NCI-H460 (cell line): ENCODE measurements at places on chromosomes 7 and 10.
A peak's percentile ranks its signal among the peaks of the same experiment; 100 is the strongest.

GRCh38 chr10:72692994-72693781, 1.2 kb downstream of the MCU start:
- no peak for DNase-seq

GRCh38 chr10:31149835-31150512, 118.3 kb upstream of the ZNF438 start:
- DNase-seq: no peak

DNA sequence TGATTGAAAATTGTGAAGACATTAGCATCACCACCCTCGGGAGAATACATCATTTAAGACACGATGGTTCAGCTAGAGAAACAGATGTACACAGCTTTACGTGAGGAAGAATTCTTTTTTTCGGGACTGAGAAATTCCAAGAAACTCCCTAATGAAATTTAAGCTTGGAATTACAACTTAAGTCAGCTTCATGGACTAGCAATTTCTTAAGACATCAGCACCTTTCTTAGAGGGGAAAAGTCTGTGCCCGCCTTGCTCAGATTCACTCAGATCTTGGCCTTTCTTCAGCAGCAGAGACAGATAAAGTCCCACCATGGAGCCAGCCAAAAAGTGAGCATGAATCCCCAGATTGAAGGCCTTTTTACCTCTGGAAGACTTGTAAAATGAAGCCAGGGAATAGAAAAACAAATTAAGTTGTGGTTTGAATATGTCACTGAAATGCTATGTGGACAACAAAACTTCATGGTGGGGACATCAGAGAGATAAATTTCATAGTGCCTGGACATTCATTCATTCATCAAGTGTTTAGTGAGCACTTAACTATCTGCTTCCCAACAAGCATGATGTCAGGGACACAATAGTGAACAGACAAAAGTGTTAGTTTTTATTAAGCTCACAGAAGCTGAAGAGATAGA, 32.1 kb downstream of the PRKG1 start:
- no peak for DNase-seq

- DNase-seq: no peak
Measured at GRCh38 chr10:30448092-30448491, 14.1 kb downstream of the MAP3K8 start.

GRCh38 chr10:34838366-34838900, 23.3 kb upstream of the PARD3 start:
- DNase-seq: no peak

- no peak for DNase-seq
Measured at GRCh38 chr10:28845009-28845682, 167.8 kb downstream of the BAMBI start.

DNA sequence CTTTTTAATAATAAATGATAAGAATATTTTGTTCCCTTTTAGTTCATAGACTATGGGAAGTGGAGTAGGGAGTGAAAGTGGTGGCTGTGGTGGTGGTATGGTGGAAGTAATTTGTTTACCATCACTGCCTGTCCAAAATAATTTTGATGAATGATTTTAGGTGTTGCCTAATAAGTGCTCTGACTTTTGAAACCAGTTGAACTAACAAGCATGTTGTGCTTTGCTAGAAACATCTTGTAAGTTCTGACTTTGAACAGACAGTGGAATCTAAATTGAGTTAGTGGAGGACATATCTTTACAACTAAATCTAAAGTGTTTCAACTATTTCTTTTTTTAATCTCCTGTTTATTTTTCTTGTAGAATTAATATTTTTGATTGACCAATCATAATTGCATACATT, 49.7 kb downstream of the ZEB1 start:
- DNase-seq: no peak

GRCh38 chr7:44276571-44277221, 48.7 kb downstream of the CAMK2B start:
- no peak for DNase-seq

DNA sequence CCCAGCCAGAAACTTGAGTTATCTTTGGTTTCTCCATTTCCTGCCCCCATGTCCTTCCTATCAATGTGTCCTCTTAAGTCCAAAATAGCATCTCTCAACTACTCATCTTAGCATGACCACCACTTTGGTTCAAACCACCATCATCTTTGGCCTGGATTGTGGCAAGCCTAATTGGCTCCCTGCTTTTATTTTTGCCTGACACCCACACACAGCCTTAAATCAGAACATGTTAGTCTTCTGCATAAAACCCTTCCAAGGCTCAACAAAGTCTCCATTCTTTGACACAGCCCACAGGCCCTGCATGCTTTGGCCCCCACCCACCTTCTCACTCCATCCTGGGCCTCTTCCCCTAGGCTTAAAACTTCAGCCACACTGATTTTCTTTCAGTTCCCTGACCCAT, 2.0 kb upstream of the TSPAN14 start:
- DNase-seq: no peak

- DNase-seq: no peak
Measured at GRCh38 chr10:120095875-120096274, 203.3 kb downstream of the SEC23IP start.

GRCh38 chr7:128917122-128917521, 6.6 kb upstream of the KCP start:
- no peak for DNase-seq

DNA sequence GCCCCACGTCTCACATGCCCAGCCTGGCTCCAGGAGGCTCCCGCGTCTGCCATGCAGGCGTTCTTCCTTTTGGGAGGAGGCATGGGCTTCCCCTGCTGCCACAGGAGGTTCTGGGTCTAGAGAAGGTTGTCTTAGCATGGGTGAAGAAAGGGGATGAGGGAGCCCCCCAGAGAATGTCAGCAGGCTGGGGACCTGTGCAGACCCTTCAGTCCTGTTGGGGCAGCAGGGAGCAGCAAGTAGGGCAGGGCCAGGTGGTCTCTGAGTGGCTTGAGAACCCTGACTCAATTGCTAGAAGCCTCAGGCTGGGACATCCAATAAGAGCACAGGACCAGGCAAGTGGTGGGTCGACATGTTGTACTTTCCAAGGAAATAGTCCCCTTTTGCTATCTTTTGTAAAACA, 34.4 kb upstream of the ADCYAP1R1 start:
- no peak for DNase-seq

DNA sequence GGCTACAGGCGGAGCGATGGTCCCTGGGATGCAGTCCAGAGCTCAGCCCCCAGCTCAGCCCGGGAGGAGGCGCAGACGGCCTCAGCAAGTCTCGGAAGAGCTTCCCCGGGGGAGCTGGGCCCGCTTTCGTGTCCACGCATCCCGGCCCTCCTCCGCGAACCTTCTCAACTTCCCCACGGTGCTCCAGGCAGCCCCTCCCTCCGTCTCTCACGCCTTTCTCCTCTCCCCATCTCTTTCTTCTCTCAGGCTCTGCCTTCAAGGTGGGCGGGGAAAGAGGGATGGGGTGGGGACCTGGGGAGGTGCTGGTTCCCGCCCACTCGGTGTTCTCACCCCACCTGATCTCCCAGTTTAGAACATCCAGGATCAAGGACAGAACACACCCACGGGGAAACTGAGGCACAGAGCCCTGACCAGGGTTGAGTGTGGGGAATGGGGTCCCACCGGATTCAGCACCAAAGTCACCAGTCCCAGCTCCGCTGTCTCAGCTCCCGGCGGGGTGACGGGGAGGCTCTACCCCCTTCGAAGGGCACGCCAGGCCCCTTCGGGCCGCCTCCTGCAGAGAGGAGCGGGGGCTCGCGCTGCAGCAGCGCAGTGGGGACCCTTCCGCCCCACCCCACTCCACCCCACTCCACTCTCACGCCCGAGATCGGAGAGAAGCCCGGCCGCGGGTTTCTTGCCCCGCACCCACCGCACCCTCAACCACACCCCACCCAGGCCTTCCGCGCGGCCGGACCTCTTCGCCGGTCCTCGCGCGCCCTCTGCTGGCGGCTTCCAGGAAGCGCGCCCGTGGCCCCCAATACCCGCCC, 18.2 kb downstream of the POLL start:
- DNase-seq: peak; percentile 71

DNA sequence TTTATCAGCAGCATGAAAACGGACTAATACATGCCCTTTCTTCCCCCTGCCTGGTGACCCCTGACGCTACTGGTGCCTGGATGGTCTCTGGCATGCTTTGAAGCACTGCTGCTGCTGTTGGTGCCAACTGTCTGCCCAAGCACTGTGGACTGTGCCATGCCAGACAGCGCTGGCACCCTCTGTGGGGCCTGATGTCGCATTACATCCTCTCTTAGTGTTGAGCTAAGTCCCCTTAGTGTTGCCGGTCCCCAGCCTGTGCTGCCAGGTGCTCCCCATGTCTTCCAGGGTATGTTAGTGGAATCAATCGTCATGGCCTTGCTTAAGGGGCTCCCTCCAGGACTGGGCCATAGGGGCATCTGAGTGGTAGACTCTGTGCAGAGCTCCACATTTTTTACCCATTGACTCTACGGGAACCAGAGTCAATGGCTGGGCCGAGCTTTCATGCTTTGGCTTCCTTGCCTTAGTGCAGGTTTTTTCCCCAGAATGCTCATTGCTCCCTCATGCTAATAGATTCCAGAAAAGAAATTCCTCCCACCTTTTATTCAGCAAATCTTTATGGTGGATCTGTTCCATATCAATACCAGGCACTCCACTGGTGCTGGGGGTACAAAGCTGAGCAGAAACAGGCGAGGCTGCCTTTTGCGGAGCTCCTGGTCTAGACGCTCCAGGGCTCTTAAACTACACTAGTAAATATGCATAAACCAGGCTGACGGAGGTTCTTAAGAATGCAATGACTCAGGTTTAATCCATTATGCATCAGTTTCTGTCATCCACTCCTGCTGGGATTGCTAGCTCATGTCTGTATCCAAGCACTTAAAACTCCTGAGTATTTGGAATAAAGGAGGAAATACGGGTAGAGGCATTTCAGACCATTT, 21.8 kb upstream of the MRC1 start:
- DNase-seq: peak; percentile 73

- no peak for DNase-seq
Measured at GRCh38 chr10:57983281-57983791, 284.4 kb downstream of the IPMK start.

GRCh38 chr7:22116451-22117030, 170.8 kb upstream of the CDCA7L start:
- no peak for DNase-seq

GRCh38 chr7:79298145-79298760, 155.2 kb downstream of the MAGI2 start:
- DNase-seq: peak; percentile 48

DNA sequence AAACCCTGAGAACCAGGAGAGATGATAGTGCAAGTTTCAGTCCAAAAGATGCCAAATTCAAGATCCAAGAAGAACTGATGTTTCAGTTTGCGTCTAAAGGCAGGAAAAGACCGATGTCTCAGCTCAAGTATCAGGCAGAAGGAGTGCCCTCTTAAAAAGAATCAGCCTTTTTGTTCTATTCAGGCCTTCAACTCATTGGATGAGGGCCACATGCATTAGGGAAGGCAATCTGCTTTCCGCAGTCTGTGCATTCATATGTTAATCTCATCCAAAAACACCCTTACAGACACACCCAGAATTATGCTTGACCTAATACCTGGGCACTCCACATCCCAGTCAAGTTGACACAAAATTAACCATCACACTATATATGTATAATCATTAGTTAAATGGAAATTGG, 45.2 kb downstream of the DNAJB9 start:
- DNase-seq: no peak

DNA sequence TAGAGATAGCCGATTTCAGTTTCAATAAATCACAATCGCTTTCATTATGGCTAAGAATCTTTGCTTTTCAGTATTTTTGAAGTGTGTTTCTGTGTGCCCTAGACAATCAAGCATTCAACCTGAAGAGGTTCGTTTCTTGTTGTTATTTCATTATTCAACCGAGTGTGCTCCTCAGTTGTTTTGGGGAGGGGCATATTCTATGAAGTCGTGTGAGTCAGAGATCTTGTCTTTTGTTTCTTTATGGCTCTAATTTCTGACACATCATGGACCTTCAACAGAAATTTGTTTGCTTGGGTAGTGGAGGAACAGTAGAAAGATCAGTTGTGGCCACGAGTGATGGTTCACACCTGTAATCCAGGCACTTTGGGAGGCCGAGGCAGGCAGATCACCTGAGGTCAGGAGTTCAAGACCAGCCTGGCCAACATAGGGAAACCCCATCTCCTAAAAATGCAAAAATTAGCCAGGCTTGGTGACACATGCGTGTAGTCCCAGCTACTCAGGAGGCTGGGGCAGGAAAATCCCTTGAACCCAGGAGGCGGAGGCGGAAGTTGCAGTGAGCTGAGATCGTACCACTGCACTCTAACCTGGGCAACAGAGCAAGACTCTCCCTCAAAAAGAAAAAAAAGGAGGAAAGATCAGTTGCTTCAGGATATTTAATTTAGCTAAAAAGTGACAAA, 38.3 kb downstream of the C1QL3 start:
- no peak for DNase-seq

DNA sequence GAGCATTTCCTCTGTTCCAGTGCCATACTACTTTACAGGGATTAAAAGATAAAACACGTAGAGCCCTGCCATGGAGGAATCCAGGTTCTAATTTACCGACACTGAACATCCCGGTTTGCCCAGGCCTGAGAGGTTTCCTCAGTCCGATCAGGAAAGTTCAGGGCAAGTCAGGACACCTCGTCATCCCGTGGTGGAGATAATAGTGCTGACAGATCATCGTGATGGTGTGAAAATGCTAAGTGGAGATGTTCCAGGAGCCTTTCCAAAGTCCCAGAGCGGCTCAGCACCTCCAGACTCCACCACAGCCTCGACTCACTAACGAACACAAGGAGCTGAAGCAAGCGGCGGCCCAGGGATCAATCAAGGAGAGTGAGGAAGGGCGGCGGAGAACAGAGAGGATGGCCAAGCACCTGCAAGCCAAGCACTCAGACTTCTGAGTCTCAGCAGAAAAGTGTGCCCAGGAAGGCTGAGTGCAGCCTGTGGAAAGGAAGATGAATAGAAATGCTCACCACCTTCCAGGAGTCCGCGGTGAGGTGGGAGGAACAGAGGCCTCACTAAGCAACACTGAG, 103.7 kb upstream of the VWC2 start:
- no peak for DNase-seq

DNA sequence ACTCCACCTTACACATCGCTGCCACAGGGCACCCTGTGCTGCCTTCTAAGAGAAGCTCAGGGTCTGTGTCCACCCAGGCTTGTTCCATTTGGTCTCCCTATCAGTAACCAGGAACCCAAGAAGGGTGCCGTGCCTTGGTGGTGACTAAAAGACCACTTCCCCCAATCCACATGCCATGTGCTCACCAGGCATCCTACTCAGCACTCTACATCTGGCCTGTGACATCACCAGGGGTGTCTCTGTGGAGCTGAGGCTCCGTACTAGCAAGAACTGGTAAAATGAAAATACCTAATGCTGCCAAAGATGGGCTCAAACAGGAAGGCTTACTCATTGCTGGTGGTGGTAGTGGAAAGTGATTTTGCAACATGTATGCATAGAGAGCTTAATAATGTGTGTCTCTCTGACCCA, 19.0 kb upstream of the C10orf71 start:
- DNase-seq: no peak

GRCh38 chr7:121954803-121955202, 81.8 kb downstream of the PTPRZ1 start:
- no peak for DNase-seq

DNA sequence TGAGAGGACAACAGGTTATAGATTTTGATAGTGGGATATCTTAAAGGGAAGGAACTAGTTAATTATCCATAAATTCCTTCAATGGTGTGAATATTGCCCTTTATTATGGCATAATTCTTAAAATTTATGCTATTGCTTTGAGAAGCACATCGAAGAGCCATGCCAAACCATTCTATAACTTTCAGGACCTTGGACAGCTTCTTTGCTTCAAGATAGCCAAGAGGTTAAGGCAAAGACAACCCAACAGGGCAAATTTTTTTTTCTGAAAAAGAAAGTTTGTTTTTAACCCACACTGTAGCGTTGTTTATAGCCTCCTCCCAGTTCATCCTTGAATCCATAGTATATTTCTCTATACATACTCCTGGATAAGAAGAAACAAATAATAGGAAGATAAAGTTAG, 103.2 kb downstream of the NRG3 start:
- DNase-seq: peak; percentile 18
